ENCODE measurements at places on chromosomes 5 and 9. TPM values are rescaled to one million over a fixed set of nuclear protein-coding genes. Genes with fewer than 3 reads are reported as not detected.

The IL4 gene
- not detected for total RNA-seq

The KIAA1958 gene
- total RNA-seq, result 3.7 TPM

The TLX3 gene
- not detected for total RNA-seq

The N4BP3 gene
- 2.9 TPM for total RNA-seq

The IL5 gene
- not detected for total RNA-seq

The MYOZ3 gene
- 29.7 TPM for total RNA-seq

DNA sequence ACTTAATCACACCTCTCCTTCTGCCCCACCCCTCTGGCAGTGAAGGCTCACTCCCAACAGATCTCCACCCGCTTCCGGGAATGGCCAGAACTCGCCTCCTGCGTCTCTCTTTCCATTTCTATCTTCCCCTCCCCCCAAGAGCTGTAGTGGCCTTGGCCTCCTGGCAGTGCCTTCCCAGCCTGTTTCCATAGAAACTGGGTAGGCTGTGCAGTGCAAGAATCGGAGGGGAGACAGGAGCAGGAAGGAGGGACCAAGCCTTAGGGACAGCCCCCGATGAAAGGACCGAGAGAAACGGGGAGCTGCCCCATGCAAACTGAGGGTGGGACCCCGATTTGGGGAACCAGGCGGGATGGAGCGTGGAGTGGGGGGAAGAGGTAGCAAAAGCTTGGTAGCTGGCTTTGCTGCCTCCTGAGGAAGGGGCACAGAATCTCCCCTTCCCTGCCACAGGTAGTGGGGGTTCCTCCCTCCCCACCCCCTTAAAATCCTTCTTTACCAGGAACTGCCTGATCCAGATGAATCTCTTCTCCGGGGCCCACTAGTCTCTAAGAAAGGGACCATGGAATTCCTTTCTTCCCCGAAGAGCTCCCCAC lies 4.5 kb upstream of the PCDH1 start:
- peaks cover 13% of the 10 kb centered on the region for H3K4me1 ChIP-seq
- no peak overlapping the region for H3K4me3 ChIP-seq
- no peak overlapping the region for H3K27ac ChIP-seq
- no peaks in the 10 kb centered on the region for H3K27me3 ChIP-seq
- DNase-seq, result no peak

- H3K27me3 ChIP-seq, result no peaks in the 10 kb centered on the region
- no peaks in the 10 kb centered on the region for H3K36me3 ChIP-seq
- H3K4me1 ChIP-seq, result no peaks in the 10 kb centered on the region
- peak overlapping the region; percentile 58 for H3K27ac ChIP-seq
- DNase-seq, result peak; percentile 52
Observed at GRCh38 chr5:170633235-170634081, 129.6 kb downstream of the KCNIP1 start.

DNA sequence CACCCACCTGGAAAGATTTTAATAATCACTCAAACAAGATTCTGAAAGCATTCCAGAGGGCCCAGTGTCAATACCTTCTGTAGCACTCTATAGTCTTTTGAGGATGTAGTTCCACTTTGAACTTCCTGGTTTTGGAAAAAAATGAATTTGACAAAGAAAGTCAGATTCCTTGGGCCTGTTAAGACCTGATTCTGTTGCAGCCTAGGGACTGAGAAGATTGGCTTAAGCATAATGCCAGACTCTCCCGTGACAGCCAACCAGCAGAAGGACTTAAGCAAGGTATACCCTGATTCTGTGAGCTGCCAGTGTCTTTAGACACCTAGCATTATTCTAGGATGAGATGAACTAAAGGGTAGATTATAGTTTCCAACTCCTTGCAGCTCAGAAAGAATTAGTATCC lies 6.8 kb downstream of the SPINK5 start:
- H3K27me3 ChIP-seq, result no peaks in the 10 kb centered on the region
- DNase-seq, result no peak
- no peak overlapping the region for H3K27ac ChIP-seq
- H3K36me3 ChIP-seq, result no peaks in the 10 kb centered on the region
- no peak overlapping the region for H3K4me3 ChIP-seq
- no peaks in the 10 kb centered on the region for H3K4me1 ChIP-seq

- no peaks in the 10 kb centered on the region for H3K36me3 ChIP-seq
- H3K4me1 ChIP-seq, result no peaks in the 10 kb centered on the region
Observed at GRCh38 chr5:16626696-16627264, 10.0 kb upstream of the RETREG1 start.

GRCh38 chr9:104780796-104781395 lies 17.0 kb downstream of the NIPSNAP3B start:
- peaks cover 63% of the 10 kb centered on the region for H3K36me3 ChIP-seq
- H3K4me3 ChIP-seq, result no peak overlapping the region
- no peak overlapping the region for H3K27ac ChIP-seq
- no peaks in the 10 kb centered on the region for H3K27me3 ChIP-seq
- no peak for DNase-seq

Measured in psoas muscle (tissue), 8 donors.